ENCODE measurements at places on chromosomes 5 and 9. TPM values are rescaled to one million over a fixed set of nuclear protein-coding genes. Genes with fewer than 3 reads are reported as not detected.

Gene C9
- 0.44 TPM for total RNA-seq

Gene DBN1
- total RNA-seq = 336 TPM

Gene COQ4
- total RNA-seq = 44.4 TPM

Gene C8G
- 1.4 TPM for total RNA-seq
